ENCODE measurements at places on chromosomes 1 and 21.
A peak's percentile ranks its signal among the peaks of the same experiment; 100 is the strongest.

GRCh38 chr1:66399888-66400529, 133.9 kb upstream of the SGIP1 start:
- no peak for DNase-seq

GRCh38 chr1:155026154-155026553, 7.4 kb downstream of the DCST2 start:
- no peak for DNase-seq

DNA sequence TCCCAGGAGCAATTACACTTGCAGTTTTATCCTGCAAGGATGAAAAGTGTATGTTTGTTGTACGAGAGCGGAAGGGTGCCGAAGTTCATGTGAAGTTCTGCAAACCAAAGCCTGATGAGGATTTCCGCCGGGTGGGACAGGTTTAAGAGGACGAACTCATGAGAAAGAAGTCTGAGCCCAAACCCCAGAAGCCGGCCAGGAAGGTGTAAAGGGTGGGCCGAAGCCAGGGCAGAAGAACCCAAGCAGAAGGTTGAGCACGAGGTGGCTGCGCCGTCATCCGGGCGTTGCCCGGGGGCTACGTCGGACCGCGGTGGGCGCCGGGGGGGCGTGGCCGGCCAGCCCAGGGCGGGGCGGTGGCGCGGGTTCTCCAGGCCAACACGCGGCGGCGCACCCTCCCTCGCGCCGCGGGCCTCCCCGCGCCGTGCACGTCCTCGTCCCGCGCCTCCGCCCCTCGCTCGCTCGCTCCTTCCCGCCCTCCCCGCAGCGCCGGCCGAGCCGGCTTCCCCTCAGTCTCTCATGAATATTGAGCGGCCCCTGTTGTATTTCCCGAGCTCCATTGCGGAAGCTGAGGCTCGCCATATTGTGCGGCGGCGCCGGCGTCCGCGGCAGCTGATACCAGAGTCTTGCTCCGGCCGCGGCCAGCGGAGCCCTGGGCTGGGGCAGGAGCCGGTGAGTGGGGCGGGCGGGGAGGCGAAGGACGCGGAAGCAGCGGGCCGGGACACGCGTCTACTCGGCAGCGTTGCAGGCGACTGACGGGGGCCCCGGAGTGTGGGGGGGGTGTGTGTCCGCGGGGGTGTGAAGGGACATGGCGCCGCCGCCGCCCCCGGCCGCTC, at the start of gene RNF2:
Gene RNF2 (plus strand): TSS at position 578 of the 833 bp plus-strand sequence. CDS start 41,996 bp downstream, outside the sequence.
- DNase-seq, result peak; percentile 56

- no peak for DNase-seq
Observed at GRCh38 chr1:234712891-234713305, 102.9 kb upstream of the IRF2BP2 start.

- DNase-seq, result no peak
Observed at GRCh38 chr1:227065311-227065710, 125.2 kb downstream of the COQ8A start.

DNA sequence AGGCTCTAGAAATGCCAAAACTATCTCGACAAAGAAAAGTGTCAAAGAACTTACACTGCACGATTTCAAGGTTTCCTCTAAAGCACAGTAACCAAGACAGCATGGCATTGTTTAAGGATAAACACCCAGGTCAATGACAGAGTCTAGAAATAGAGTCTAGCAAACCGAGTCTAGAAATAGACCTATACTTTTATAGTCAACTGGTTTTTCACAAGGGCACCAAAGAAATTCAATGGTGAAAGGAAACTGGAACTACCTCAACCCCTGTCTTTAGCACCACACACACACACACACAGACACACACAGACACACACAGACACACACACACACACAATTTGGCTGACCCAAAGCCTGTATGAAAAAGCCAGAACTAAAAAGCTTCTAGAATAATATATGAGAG, 67.1 kb upstream of the PGBD5 start:
- DNase-seq, result no peak

DNA sequence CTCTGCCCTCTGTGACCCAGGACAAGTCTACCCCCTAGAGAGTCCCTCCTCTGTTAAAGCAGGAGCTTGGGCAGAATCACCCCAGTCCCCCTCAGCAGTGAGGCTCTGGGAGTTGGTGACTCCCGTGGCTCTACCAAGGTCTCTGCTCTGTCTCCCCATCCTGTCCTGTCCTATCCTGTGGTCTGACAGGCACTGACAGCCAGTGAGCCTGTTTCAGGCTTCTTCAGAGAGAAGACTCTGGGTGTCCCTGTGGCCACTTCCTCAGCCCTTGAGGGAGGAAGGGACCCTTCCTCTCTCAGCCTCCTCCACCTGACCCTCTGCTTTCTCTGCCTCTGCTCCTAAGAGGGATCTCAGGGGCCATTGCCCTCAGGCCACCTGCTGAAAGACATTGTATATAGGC, 148.7 kb downstream of the FCRL5 start:
- no peak for DNase-seq

DNA sequence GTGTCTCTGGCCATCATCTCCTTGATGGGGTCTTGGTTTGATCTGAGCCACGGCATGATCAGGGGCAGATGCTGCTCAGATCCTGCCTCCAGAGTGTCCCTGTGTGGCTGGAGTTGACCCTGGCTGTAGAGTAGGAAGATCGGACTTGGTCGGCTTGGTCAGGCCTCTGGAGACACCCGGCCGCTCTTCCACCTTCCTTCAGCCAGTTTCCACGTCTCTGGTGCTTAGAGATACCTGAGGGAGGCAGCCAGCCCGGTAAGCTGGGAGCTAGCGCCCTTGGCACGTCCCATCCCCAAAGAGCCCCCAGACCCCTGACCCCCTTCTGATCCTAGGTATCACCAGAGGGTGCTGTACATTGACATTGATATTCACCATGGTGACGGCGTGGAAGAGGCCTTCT, 8.8 kb downstream of the MARCKSL1 start:
- no peak for DNase-seq

GRCh38 chr1:92957030-92957734, 4.1 kb downstream of the DIPK1A start:
- no peak for DNase-seq

DNA sequence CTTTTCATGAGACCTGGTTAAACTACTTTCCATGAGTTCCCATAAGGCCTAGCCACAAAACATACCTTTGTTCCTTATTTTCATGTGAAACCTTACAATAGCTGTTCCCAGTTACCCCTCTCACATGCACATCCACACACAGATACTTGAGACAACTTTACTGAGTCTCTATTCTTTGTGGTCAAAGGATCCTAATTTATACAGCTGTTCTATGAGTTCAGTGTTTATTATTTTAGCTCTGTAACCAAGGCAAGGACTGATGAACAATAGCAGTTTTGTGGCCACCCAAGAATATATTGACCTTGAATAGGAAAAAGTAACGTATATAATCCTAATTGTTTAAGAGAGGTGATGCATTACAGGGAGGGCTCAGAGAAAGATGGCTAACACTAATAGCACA, 160.5 kb upstream of the CACYBP start:
- no peak for DNase-seq
